ENCODE measurements at places on chromosomes 5 and 9.

DNA sequence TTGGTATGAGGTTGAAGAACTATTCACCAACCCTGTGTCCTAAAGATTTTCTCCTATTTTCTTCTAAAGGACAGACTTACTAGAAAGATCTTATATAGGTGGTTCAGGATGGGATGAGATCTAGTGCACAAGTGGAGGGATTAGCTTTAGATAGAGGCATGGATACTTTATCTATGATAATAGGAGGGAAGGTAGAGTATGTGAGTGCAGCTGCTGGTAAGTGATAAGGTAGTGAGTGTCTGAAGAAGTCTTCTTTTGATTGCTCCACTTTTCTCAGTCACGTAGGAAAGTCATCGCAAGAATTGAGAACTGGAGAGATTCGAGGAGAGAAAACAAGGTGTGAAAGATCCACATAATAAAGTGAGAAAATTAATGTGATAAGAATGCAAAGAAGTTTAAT lies 6.0 kb upstream of the NDUFS4 start:
- no peak for DNase-seq

DNA sequence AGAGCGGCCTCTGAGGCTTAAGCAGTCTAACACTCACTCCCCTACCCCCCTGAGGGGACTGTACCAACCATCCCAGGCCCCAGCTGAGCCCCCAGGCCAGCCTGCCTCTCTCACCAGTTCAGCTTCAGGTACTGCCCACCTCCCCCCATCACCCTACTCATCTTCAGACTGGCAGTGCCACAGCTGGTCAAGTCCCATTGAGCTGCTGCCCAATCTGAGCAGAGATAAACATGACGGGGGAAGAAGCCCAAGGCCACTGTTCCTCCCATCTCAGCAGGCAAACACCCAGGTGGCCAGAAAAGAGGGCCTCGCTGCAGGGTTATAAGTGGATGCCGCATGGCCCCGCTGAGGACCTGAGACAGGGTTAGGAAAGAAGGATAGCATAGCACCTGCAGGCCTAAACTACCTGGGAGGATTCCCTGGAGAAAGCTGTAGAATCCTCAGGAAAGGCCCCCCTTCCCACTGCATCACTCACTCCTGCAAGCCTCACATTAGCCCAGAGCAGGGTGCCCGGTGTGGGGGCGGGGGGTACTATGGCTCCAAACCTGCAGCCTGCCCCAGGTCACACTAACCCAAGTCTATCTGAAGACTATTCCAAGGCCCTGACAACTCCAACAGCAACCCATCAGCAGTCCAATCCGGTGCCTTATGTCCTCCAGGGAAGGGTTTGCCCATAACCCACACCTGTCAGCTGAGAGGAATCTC lies 3.6 kb downstream of the B4GALT1 start:
- DNase-seq, result no peak

DNA sequence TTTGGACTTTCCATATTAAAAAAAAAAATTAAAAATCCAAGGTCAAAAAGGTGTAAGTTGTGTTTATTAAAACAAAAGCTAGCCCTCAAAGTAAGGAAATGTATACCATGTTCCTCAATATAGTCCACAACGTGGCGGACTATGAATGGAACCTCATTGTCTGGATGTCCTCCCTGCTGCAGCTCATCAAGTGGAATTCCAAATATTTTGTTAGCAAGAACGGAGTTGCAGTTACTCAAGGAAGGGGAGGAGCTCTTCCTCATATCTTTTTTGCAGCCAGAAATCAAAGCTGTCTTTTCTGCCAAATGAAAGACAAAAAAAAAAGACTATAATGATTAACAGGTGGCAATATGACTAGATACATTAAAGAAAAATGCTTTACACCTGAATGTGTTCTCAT lies 14.0 kb downstream of the FAM13B start:
- no peak for DNase-seq

GRCh38 chr5:52805615-52806014 lies 17.9 kb downstream of the ITGA1 start:
- no peak for DNase-seq

- no peak for DNase-seq
Observed at GRCh38 chr5:94184870-94185269, 433.5 kb downstream of the KIAA0825 start.

- DNase-seq, result no peak
Observed at GRCh38 chr9:94639061-94639998, at the start of gene FBP1. Gene FBP1 (minus strand): TSS chr9:94639518. CDS start chr9:94639310, 208 bp downstream.

GRCh38 chr5:177421062-177421798 lies 5.2 kb upstream of the GRK6 start:
- no peak for DNase-seq

DNA sequence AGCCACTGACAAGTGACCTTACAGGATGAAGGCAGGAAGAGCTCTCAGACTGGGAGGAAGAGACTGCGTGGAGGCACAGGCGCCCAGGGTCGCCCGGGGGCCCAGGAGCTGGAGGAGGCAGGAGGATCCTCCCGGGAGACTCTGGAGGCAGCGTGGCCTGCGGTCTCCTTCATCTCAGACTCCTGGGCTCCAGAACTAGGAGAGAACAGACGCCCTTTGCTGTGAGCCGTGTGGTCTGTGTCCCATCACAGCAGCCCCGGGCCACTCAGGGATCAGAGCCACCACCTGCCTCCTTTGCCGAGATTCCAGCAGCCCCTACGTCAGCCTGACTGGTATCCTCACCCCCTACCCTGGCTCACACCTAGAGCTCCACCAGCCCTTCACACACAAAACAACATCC lies 45.2 kb downstream of the SLC12A7 start:
- no peak for DNase-seq

DNA sequence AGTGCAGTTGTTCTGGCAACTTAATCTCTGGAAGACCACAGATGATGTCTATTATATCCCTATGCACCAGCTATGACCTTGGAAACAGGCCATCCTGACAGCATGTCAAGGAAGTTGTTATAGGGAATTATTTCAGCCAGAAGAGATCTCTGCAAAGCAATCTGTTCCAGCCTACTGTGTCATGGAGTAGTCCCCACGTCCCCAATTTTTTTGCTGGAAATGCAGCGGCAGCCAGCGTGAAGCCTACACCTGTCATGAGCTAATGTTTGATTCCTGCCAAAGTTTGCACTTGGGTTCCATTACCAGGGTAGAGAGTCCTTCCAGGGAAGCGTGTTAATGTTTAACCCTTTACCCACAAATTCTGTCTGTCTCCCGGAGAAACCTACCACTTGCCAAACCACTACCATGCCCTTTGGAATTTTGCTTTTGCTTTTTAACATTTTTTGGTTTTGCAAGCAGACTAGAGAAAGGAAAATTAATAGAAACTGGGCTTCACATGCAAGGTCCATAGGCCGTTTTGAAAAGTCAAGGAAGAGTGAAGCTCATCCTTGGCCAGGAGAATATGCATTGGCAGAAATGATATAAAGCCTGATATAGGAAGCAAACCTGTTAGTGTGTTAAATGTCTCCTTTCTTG lies 174.9 kb upstream of the SPRY4 start:
- DNase-seq, result no peak

GRCh38 chr5:96220610-96221390 lies 212.2 kb downstream of the PCSK1 start:
- DNase-seq, result no peak

DNA sequence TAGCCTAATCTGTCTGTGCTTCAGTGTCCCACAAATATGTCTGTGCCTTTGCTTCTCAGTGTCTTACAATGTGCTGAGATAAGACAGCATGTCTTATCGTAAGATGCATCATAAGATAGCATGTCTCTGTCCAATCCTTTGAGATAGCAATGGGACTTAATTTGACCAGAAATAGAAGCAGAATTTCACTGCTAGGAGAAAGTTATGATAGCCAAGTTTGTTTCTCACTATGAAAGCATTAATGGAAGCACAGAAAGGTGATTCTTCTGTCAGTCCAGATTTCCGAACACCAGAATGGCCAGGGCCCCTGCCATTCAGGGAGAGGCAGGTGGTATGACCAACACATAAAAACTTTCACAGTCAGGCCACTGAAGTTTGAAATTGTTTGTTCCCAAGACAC lies 111.4 kb downstream of the TRIM32 start:
- DNase-seq, result no peak

- no peak for DNase-seq
Observed at GRCh38 chr9:95845751-95846150, 29.7 kb upstream of the ERCC6L2 start.

DNA sequence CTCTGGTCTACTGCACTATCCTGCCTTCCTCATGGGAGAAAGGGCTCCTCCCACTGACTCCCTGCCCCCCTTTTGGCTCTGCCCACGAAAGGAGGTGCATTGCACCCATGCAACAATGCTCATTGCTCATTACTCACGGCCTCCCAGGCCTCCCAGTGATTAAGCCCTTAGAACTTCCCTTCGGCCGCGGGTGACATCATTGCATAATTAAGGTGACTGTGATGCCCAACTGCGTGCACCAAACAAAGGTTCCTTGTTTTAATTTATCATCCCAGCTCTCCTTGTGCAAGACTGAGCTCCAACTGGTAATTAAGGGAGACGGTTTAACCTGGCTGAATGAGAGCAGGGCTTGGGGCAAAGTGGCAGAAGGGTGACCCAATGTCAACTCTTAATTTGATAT lies 180.4 kb downstream of the GAS1 start:
- no peak for DNase-seq

DNA sequence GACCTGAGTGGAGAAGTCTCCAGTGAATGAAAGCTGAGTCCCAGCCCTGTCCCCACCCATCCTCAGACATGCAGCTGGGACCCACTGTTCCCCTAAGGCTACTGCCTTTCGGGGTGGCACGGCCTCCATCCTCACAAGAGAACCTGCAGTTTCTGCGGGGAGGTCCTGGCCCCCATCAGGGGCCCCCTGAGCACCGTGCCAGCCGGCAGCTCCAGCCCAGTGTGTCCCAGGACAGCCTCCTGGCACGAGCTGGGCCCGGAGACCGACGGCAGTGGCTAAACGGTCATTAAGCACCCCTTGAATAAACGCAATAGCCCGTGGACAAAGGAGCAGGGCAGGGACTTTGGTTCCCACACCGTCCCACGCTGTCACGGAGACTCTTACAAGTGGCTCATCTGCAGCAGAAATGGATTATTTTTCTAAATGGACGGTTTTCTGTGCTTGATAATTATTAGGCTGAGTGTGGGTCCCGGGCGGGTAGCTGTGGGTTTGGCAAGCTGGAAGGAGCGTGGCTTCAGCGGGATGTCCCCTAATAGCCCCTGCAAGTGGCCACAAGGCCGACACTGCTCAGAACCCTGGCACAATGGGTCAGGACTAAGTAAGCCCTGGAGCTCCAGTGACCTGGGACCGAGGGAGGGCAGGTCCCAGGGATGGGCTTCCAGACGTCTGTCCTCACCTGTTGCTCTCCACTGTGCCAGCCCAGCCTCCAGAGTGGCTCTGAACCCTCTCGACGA lies 17.4 kb downstream of the FAM78A start:
- no peak for DNase-seq

DNA sequence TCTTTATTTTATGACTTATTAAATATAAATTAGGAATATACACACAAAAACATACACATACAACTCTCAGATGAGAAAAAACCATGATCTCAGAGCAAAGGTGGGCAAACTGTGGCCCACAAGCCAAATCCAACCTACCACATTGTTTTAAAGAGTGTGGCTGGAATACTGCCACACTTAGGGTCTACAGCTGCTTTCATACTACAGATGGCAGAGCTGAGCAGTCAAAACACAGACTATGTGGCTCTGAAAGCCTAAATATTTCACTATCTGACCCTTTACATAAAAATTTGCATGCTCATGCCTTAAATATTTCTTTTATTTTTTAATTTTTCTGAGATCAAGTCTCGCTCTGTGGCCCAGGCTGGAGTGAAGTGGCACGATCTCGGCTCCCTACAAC lies 28.3 kb downstream of the LEAP2 start:
- DNase-seq, result no peak

- no peak for DNase-seq
Observed at GRCh38 chr9:134374301-134375010, 48.2 kb downstream of the RXRA start.

DNA sequence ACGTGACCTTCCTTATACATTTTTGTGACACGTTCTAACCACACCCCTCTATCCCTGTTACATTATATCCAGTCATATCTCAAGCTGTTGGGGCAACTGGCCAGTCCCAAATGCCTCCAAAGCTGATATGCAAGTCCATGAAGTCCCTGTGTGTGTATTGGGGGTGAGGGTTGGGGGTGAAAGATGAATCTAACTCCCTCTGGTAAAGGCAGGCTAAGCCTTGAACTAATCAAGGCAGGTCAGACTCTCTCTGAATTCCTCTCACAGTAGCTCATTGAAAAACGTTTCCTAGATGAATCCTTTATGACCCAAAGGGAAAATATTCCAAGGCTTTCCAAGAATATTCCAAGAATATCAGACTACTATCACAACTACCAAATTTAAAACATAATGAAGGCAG lies 174.4 kb downstream of the MUSK start:
- no peak for DNase-seq

- no peak for DNase-seq
Observed at GRCh38 chr9:93053781-93054331, 4.6 kb upstream of the SUSD3 start.

- peak; percentile 47 for DNase-seq
Observed at GRCh38 chr9:4985386-4986266, 554 bp downstream of the JAK2 start.

DNA sequence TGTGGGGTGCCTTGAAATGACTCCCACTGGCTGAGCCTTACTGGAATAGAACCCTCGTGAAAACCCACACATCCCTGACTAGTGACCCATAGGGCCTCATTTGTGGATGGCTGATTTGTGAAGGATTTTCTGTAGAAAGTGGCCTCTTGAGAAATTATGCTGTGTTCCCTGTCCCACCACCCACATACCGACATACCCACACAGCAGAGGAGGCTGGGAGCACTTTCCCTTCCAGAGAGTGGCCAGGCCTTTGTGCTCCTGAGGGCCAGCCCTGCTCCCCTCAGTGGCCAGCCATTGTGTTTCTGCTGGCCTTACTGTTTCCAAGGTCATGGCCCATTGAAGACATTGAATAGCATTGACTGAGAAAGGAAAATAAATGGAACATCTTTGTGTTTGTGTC lies 29.6 kb downstream of the IL9 start:
- no peak for DNase-seq

DNA sequence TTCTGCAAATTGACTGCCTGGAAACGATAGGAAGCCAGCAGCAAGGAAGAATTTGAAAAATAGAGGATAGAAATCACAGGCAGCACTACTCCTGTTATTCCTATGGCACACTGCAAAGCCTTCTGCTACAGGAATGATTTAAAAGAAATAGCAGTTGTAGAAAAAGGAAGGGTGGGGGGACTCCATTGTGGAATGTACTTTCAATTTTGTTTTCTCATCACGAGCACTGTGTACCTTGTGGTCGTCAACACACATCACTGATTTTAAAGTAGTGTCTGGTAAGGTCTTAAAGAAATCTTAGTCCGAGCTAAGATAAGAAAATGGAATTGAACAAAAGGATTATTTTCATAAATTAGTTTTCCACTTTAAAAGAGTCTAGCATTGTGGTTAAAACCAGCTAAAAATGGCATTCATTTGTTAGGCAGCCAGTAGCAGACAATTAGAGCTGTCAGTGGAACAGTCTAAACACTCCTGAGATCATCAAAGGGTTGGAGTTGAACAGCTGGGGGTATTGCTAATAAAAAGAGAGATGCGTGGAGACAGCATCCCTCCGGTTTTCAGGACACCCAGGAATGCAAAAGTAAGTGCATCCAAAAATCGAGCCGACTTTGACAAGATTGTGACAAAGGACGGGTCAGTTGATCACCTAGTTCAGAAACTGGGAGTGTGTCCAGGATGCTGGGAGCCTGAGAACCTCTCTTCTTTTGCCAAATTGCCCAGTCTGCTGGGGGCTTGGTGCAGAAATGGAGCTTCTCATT lies 97.8 kb upstream of the WWC1 start:
- no peak for DNase-seq

GRCh38 chr5:95779611-95780010 lies 42.9 kb downstream of the GLRX start:
- no peak for DNase-seq

- DNase-seq, result no peak
Observed at GRCh38 chr9:23789529-23790254, 36.3 kb downstream of the ELAVL2 start.

All from NCI-H1105 treated with DMSO at 0.1 percent for 48 hours (cell line).